Esophagus mucosa (tissue), 1 donor: ENCODE measurements at places on chromosomes 7 and 10.

GRCh38 chr10:24432478-24433416, 223.8 kb downstream of the KIAA1217 start:
- ATAC-seq, result no peak

DNA sequence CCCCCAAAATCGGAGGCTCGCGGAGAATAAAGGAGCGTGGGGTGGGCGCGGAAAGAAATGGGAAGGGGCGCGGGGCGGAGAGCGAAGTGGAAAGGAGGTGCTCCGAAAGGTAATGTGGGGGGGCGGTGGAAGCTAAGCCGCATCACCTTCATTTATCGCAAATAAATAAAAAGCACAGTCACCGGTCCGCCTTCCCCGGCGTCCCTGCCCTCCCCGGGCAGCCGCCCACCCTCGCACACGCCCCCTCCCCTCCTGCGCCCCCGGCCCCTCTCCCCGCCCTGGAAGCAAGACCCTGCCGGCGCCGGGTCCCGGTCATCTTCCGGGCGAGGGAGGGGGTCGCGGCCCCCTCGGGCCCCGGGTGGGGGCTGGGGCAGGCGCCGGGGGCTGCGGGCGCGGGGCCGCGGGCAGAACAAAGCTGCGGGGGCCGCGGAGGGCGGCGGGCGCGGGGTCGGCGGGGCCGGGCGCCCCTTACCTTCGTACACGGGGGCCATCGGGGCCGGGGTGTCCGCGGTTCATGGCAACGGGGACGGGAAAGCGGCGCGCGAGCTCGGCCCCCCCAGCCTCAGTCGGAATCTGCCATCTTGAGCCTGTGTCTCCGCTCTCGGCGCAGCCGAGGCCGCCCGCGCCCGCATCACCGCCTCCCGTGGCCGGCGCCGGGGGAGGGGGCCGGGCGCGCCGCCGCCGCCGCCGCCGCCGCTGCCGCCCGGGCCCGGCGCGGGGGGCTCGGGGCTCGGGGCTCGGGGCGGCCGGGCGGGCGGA, 486 bp downstream of the HIPK2 start:
- no peak for ATAC-seq

GRCh38 chr7:90155206-90155605, 937 bp downstream of the STEAP1 start:
- ATAC-seq, result no peak

- peak; percentile 26 for ATAC-seq
These were observed 153.1 kb downstream of the ZNF365 start for GRCh38 chr10:62527019-62527827.

DNA sequence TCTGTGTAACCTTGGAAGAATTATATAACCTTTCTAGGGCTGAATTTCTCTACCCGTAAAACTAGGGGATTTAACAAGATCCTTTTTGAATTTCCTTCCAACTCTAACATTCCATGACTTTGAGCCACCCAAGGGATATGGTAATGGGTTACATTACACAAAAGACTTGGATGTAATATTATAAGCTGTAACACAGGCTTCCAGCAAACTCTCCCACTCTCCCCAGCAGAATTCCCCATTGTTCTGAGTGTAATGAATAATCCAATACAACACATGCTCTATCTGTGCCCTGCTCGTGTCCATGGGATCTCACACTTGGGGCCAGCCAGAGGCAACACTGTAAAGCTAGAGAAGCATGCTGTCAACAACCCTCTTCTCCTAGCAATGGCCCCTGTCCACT, 790.6 kb upstream of the AUTS2 start:
- ATAC-seq, result no peak

DNA sequence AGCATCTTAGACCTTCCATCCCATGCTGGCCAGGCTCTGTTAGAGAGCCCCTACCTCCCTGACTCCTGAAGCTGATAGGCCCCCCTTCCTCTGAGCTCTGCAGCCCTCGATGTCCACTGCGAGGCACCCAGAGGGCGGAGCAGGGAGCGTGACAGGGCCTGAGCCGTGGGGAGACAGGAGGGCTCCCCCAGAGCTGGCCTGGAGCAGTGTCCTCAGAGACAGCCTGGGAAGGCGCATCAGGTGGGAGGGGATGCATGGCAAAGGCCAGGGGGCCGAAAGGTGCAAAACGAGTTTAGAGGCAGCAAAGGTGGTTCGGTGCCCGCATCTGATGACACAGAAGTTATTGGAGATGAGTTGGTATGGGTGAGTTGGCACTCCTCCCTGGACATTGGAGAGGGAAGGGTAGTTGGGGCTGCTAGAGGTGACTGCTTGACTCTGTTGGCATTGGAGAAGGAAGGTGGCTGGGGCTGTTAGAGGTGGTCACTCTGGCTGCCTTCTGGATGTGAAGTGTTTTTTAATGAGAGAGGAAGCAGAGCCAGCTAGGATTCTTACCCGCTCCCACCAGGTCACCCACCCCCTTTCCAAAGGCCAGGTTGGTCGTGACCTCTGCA, 53.1 kb downstream of the PRF1 start:
- no peak for ATAC-seq

DNA sequence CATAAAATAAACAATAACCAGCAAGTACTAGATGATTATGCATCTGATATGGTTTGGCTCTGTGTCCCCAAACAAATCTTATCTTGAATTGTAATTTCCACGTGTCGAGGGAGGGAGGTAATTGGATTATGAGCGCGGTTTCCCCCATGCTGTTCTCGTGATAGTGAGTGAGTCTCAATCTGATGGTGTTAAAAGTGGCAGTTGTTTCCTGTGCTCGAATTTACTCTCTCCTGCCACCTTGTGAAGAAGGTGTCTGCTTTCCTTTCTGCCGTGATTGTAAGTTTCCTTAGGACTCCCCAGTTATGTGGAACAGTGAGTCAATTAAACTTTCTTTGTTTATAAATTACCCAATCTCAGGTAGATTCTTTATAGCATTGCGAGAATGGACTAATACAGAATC, 15.1 kb downstream of the CNTNAP2 start:
- ATAC-seq, result no peak

DNA sequence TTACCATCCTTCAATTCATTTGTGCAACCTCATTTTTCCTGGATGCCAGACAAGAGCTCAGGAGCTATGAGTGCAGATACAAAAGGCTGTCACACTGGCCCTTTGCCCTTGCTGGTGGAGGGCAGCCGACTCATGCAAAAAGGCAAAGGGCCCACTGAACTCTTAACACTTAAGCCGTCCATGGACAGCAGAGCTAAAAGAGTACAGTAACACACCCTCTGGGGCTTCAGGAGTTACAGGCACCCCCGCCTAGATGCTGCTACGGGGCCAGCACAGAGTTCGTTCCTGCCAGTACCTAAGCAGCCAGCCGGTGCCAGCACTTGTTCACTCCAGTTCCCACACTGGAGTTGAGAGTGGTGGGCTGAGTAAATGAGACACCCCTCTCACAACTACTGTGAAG, 69.9 kb upstream of the MRLN start:
- no peak for ATAC-seq

DNA sequence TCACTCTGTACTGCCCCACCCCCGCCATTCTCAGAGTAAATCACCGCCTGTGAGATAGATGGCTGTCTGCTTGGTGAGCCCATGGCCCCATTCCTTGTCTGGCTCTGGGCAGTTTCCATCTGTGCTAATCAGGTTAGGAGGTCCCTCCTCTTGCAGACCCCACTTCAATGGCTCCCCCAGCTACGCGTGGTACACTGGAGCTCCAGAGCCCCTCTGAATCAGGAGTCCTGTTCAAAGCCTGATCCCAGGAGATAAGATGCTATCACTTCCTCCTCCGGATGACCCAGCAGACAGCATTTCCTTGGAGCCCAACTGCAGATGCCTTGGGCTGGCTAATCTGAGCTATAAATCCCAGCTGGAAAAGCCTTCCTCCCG, 122.3 kb downstream of the SH3PXD2A start:
- ATAC-seq, result no peak

DNA sequence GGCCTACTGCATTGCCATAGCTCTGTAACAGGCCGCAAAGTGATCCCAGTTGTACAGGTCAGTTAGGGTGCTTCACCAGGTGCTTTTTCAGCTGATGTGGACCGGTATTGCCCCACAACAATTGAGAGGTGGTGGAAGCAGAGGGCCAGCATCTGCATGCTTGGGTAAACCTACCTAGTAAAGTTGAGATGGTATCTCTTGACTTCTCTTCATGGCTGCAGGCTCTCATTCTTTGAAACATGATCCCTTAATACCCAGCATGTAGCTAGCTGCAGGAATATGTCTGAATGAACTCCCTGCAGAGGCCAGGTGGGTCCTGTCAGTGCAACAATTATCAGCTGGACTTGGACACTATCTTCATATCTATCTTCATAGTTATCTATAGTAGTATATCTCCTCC, 60.7 kb upstream of the CCDC6 start:
- ATAC-seq, result no peak

DNA sequence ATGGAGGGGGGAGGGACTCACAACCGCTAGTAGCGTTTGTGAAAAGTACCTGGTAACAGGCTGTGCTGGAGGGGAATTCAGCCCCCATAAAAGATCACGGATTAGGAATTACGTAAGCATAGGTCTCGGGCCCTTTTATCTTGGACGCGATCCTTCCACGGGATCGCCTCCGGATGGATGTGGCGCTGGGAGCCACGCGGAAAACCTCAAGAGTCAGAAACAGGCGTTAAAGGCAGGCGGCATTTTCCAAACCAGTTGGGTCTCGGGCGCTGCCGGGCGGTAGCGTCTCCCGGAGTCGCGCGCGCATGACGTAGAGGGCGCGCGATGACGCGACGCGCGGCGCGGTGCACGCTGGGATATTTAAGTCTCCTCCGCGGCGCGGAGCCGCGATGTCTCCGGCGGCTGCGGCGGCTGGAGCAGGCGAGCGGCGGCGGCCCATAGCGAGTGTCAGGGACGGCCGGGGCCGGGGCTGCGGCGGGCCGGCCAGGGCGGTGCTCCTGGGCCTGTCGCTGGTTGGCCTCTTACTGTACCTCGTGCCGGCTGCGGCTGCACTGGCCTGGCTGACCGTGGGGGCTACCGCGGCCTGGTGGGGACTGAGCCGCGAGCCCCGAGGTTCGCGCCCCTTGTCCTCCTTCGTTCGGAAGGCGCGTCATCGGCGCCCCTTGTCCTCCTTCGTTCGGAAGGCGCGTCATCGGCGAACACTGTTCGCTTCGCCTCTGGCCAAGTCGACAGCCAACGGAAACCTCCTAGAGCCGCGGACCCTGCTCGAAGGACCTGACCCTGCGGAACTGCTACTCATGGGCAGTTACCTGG, at the start of gene POM121:
Gene POM121, plus strand, starts transcription at position 363 of the 813 bp plus-strand sequence. Its CDS starts 27 bp downstream, at position 390.
- peak; percentile 98 for ATAC-seq

DNA sequence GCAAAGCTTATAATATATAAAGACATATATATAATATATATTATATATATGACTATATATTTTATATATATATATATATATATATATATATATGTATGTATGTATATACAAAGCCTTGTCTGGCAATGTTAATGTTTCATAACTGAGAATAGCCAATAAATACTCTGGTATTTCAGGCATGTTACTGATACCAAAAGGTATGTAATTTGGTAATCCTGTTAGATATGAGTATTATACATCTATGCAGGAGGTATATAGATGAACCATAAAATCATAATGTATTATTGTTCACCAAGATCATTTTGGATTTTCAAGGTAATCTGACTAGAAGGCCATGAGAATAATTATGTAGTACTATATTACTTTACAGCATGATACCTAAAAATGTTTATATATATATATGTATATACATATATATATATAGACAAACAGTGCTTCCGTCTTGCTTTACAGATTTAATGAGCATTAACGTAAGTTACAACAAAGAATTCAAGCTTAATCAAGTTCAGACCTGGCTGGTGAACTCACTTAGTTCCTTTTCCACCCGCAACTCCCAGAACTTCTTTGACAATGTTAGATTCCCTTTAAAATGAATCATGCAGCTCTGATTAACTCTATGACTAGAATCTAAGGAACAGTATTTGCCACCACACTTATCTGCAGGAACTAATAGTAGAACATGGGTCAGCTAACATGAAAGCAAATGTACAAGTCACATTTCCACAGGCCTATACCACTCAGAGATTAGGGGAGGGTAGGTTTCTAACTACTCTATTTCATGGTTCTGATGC, 82.7 kb downstream of the SLC25A13 start:
- peak; percentile 76 for ATAC-seq

GRCh38 chr7:156460858-156461627, 179.5 kb upstream of the RNF32 start:
- peak; percentile 41 for ATAC-seq

GRCh38 chr10:48520184-48520506, 84.7 kb downstream of the ARHGAP22 start:
- ATAC-seq, result no peak

DNA sequence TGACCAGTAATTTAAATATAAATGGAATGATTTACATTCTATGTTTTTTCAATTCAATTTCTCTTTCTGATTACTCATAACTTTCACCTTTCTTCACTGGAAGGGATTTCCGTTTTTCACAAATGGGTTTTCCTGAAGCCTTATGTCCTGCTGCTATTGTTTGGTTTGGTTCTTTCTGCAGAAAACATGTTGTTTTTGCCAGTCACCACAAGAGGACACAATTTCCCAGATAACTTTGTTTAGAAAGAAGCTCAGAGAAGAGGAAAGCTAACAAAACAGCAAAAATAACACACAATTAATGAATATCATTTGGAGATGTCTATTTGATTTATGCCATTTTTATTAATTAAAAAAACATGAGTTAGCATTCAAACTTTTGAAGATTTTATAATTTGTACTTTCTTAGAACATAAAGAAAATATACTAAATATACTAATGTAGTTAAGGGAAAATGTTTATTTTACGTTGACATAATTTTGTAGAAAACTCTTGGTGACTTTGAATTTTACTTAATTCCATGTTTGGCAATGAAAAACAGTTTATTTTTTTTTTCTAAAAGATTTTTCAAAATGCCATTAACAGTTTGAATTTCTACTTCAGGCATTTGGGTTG, 4.6 kb upstream of the TWIST1 start:
- ATAC-seq, result no peak

DNA sequence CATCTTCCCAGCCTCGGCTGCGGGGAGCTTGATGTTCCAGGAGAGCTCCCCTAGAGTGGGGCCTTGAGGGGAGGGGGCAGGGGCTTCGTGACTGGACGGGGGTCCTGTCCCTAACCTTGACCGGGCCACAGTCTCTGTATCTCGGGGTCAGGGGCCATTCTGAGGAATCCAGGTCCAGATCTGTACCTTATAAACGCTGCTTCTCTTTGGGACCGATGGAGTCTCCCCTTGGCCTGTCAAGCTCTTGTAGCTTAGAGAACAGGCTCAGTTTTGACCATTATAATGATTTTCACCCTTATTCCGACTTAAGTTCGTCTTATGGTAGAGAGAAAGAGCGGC, 831 bp downstream of the ZKSCAN5 start:
- ATAC-seq, result no peak

DNA sequence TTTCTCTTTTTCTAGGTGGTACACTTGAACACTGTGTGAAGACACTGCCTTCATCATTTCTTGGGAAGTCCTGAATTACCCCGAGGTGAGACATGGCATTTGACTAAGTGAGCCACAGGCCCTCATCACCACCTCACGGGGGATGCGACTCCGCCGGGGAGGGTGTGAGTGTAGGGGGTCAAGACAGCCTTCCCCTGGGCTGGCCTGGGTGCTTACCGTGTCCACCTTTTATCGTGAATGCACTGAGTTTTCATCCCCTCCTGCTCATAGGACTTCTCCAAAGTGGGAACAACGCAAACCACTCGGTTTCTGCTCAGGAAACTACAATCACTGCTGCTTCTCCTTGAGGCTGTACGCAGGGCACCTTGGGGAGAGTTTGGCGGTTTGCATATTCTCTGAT, 176.9 kb downstream of the SH2D4B start:
- no peak for ATAC-seq
